ENCODE measurements at places on chromosomes 3 and 15. TPM values are rescaled to one million over a fixed set of nuclear protein-coding genes. Genes with fewer than 3 reads are reported as not detected.

- no peak for DNase-seq
Observed at GRCh38 chr15:66095871-66096687, 157.5 kb downstream of the MEGF11 start.

DNA sequence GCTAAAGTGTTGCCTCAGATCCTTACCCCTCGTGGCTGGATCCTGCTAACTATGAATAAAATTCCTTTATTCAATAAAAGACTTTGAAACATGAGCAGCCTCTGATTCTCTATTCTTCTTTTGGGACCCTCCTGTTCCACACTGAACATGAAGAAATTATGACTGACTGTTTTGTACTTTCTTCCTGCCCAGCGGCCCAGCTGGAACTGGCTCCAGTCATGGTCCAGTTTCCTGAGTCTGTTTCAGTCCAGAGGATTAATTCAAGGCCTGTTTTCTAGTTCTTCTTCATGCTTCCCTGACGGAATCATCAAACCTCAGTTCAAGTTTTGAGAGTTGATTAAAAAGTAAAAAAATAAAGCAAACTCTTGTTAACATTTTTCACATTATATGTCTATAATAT is 52.6 kb upstream of the CP start:
- DNase-seq, result no peak

DNA sequence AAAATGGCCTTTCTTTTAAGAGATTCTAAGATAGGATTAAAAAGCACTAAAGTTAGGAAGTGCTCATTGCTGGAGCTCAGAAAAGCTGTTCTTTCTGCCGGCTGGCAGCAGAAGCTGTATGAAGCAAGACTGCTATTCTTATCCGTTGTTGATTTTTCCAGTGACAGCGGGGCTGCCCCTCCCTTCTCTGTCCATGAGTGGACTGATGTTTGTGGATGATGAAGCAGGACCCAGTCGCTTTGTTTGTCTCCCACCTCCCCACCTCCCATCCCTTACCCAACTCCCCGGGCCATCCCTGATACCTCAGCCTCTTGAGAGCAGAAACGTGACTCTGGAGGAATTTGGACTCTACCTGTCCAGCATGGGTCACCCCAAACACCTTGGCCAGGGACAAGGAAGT is 10.3 kb upstream of the MUSTN1 start:
- no peak for DNase-seq

GRCh38 chr3:126033765-126034164 is 50.2 kb downstream of the SLC41A3 start:
- DNase-seq, result no peak

DNA sequence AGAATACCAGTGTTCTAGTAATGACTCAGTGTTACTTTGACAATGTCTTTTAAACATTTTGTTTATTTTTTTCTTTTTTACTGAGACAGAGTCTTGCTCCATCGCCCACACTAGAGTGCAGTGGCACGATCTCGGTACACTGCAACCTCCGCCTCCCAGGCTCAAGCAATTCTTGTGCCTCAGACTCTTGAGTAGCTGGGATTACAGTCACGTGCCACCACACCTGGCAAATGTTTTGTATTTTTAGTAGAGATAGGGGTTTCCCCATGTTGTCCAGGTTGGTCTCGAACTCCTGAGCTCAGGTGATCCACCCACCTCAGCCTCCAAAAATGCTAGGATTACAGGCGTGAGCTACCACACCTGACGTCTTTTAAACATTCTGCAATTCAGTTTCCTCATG is 15.7 kb downstream of the AQR start:
- DNase-seq, result no peak

DNA sequence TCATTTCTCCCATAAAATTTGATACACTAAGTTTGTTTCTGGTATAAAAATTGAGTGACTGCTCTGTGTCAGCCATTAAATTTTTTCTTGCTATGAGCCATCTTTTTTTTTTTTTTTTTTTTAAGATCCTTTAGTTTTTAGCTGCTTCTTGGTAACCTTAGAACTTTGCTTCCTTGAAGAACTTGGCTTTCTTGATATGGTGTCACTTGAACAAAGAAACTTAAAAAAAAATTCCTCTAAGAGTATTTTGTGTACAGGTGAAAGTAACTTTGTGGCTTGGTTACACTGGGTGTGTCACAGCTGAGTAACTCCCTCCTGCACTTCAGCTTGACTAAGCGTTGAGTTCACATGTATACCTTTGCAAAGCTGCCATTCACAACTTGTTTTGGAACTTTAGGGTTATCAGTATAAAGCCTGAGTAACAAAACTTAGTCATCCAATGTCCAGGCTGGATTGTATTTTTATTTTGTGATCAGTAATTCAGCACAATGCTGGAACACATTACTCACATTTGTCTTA is 6.5 kb downstream of the CHD2 start:
- peak; percentile 77 for DNase-seq

STRA6 gene
- total RNA-seq, result 3.0 TPM

Measured in A172 (cell line).